ENCODE measurements at places on chromosomes 4 and X.

GRCh38 chr4:139419388-139419914 is 34.5 kb upstream of the RAB33B start:
- no peak for DNase-seq

GRCh38 chr4:102420563-102421398 is 75.5 kb upstream of the SLC39A8 start:
- peak; percentile 6 for DNase-seq

DNA sequence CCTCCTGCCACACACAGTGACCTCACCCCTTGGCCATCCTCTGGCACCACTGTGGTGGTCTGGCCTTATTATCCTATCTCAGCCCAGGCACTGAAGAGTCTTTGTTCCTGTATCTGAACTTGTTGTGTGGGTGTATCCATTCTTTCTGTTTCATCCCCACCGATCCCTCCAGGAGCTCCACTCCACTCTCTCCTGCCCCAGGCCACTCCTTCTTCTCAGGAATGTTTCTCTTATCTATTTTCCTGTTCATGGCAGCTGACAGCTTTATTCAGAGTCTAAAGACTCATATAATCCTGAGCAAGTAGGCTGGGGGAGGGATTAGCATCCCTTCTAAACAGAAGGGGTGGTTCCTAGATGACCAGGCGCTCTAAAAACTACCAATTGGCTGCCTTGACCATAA is 150.0 kb downstream of the ANAPC10 start:
- DNase-seq = no peak

DNA sequence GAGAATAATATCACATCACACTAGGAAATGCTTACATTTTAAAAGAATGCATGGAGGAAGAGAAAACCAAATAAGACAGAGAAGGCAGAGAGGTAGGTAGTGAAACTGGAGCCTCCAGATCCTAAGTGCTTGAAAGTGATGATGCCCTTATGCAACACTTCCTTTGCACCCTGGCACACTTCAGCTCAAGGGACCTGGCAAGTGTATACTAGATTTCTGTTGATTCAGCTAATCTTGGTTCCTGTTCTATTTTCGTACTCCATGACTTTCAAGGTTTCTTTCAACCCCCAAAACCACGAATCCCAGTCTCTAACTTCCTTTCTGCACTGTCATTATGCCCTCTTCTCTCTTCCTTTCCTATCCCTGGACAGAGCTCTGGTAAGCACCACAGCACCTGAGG is 36.9 kb upstream of the SH3KBP1 start:
- no peak for DNase-seq

GRCh38 chr4:183968931-183969330 is 63.8 kb downstream of the STOX2 start:
- DNase-seq = no peak

- no peak for DNase-seq
Observed at GRCh38 chr4:74117024-74117534, 18.1 kb upstream of the CXCL2 start.

- DNase-seq = no peak
Observed at GRCh38 chrX:40849906-40850823, 114.8 kb upstream of the MED14 start.

- no peak for DNase-seq
Observed at GRCh38 chr4:76487621-76488020, 52.6 kb downstream of the SHROOM3 start.

DNA sequence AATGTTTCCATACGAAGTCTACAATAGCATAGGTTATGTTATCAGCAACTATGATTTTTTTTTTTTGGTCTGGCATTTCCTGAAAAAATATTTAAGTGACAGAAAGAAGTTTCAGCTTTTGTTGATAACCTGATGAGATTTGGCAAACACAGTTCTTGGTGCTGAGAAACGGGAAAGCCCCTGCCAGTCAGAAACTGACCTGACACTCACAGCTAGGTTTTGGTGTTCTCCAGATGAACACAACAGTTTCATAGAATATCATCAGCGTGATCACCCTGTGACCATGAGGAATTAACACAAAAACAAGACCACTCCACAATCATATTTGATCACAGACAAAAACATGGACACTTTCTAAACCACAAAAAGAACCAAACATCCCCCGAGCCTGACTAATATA is 152.5 kb upstream of the DCAF8L1 start:
- no peak for DNase-seq

DNA sequence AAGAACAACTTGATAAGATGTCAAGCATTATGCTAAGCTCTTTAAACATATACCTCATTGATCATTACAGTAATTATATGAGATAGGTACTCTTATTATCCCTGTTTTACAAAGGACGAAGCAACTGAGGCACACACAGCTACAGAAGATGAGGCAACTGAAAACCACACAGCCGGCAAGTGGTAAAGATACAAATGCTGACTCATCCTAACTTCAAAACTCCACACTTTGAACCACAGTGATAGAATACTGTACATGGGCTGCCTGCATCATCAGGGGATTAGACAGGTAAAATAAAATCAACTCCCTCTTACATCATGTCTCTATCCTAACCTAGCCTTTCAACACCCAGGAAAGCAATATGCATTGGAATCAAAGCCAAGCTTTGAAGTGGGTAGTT is 47.8 kb downstream of the LHFPL1 start:
- DNase-seq = no peak

- no peak for DNase-seq
Observed at GRCh38 chr4:158777423-158778155, 8.8 kb downstream of the FNIP2 start.
